ENCODE measurements at places on chromosomes 4 and X.

DNA sequence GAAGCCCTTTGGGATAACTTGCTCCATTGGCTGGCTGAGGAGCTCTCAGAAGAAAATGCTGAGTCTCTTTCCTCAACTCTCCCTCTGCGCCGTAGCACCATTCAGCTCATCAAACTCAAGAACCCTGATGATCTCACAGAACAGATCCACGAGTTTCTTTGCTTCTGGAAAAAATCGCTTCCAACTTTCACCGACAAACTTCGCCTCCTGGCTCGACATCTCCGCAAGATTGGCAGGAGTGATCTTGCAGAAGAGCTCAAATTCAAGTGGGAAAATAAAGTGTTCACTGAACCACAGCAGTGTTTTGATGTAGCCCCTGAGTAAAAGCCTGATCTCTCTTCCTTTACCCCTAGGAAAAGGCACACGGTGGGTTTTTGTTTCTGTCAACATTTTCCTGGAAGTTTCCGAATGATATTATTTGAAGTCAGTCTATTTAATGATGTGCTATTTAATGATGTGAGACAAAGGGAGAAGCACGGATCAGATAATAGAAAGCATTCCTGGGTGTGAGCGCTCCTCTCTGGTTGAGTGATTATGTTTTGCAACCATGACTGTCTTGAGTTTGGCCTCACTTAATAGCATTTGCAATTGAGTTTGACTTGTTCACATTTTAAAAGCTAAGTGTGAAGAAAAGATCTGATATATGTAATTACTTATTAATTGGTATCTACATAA, 62.2 kb downstream of the DTHD1 start:
- DNase-seq: no peak

DNA sequence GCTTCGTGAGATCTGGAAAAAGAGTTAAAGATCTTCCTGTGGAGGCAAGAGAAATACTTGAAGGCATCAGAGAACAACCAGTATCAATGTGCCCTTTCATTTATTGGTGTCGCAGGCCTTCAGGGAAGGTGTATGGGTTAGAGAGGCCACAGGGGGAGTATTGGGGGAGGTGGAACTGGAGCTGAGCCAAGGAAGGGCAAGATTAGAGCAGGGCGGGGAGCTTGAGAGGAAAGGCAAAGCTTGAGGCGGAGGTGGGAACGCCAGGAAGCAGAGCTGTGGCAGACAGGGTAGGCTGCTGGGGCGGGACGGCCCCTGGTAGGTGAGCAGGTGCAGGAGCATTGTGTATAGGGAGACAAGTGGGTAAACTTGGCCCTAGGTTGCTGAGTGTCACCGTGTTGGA, 329.9 kb downstream of the ARHGAP10 start:
- no peak for DNase-seq

DNA sequence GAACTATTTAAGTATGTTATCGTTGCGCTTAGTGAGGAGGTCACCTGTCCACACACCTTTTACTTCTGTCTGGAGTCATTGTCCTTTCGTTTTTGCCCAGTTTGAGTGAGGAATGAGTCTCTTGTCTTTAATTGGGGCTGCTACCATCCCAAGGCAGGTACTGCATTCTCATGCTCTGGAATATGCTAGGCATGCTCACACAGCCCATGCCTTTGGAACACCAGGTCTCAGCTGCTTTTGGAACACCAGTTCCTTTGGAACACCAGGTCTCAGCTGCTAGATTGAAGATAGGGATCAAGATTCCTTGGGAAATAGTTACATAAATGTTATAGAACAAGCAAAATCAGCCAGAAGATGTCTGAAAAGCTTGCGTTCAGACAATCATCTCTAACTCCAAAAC, 73.1 kb downstream of the AREG start:
- no peak for DNase-seq

GRCh38 chrX:4971646-4972045, 1257.0 kb downstream of the NLGN4X start:
- no peak for DNase-seq

DNA sequence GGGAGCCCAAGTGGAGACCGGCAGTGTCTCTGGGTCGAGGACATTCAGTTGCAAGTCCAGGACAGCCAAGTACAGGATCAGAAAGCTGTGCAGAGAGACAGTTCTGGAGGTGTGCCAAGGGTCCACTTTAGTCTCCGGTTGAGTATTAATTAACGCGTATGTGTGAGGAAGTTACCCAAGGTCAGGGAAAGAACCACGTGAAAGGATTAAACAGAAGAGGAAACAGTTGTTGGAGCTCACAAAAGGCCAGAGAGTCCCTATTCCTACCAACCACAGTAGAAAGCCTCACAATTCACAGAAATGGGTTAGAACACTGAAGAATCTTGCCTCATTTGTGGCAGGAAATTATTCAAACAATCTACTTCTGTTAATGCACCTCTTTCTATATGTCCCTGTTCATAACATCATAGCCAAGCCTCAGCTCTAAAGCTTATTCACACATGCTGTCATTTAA, 17.9 kb upstream of the NSUN7 start:
- no peak for DNase-seq

GRCh38 chrX:34805951-34806350, 136.6 kb upstream of the FAM47B start:
- DNase-seq: no peak

GRCh38 chr4:14695095-14695845, 307.0 kb upstream of the CPEB2 start:
- DNase-seq: no peak

- no peak for DNase-seq
These were observed 74.2 kb downstream of the ALPK1 start for GRCh38 chr4:112371361-112371760.

DNA sequence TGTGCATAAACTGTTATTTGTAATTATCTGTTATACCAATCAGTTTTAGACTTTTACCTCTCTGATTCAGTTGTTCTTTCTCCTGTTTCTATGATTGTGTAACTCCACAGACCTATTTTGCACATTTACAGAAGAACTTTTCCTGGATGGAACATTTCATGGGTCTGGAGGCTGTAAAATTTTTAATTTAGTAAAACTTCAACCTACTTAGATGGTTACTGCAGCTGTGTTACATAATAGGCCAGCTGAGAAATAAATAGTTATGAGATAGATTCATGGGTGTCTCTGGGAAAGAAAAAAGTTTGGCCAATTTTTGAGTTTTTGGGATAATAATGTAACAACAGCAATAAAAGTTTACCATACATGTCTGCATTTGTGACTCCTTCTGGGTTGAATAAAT, 253.5 kb downstream of the ARHGAP24 start:
- no peak for DNase-seq
